Fibroblast of lung (primary cell): ENCODE measurements at places on chromosomes 2 and 18.

GRCh38 chr2:39679805-39680204 lies 14.1 kb downstream of the TMEM178A start:
- no peak for DNase-seq

- no peak for DNase-seq
Measured at GRCh38 chr18:13463526-13464210, 245.1 kb downstream of the LDLRAD4 start.

- DNase-seq: no peak
Measured at GRCh38 chr2:177767768-177768167, 304.8 kb downstream of the PDE11A start.

DNA sequence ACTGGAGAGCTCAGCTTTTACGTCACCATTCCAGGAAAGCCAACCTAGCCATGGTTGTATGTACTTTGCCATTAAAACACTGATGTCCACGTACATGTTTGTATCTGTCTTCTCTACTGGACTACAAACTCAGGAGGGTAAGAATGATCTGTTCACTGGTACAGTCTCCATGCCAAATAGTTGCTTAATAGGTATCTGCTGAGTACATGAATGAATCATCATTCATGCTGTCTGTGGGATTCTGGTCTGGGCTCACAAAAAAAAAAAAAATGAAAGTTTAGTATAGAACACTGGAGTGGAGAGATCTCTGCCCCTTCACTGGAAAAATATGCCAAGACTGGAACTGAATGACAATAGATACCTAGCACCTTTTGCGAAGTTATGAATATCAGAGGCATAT lies 102.6 kb upstream of the ITGA4 start:
- peak; percentile 49 for DNase-seq

DNA sequence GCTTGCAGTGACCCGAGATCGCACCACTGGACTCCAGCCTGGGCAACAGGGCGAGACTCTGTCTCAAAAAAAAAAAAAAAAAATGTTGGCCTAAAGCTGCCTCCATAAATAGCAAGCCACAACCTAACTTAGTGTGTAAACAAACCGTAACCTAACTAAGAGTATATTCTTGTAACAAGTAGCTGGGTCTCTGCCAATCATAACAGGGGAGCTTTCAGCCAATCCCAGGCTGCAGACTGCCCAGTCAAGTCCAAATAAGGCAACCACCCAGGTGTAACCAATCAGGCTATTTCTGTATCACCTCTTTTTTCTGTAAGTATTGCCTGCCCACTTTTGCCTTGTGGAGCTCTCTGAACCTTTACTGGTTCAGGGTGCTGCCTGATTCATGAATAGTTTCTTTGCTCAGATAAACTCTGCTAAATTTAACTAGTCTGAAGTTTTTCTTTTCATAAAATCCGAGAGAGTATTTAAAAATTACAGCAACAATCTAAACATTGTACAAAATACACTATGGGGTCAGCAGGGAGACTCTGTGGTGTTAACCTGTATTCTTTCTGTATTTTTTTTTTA lies 4.5 kb downstream of the PSTPIP2 start:
- peak; percentile 65 for DNase-seq

DNA sequence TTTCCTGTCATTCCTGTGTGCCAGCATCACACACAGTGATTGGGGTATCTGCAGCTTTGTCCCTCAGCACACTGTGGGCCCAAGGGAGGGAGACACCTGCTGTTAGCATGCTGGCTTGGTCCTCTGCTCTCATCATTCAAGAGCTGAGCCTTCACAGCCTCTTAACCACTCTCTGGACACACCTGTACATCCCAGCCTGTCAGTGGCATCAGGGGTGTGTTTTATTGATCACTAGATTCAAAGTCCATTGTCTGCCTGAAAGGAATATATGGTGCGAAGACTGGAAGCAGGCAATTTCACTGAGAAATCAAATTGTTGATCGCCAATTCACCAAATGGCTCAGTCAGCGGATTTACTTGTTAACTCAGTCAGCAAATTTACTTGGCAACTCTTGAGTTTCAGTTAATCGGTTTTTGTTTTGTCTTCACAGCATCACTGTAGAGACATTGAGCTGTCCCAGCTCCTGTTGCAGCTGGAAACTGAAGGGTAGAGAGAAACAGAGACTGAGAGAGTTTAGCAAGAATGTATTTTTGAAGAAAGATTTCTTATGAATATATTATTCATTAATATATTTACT lies 56.3 kb upstream of the TMEM200C start:
- DNase-seq: no peak

DNA sequence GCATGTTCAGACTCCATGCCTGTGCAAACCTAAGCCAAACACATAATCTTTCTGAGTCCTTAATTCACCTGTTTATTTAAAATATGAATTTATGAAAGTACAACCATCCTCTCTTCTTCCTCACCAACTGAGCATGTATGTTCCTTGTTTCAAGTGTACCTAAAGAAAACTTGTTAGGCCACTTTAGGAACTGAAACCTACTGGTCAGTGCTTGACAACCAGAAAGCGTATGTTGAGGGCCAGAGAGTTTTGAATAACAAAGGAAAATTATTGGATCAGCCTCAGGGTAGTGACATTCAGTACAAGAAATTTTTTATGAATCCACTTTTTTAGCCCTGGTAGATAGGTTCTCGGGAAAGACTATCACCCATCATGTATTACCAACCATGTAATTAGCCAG lies 847.6 kb upstream of the CELF4 start:
- no peak for DNase-seq

- peak; percentile 85 for DNase-seq
Measured at GRCh38 chr2:231104115-231104713, 20.6 kb downstream of the HTR2B start.

- DNase-seq: no peak
Measured at GRCh38 chr18:32775628-32776027, 2.8 kb upstream of the KLHL14 start.

DNA sequence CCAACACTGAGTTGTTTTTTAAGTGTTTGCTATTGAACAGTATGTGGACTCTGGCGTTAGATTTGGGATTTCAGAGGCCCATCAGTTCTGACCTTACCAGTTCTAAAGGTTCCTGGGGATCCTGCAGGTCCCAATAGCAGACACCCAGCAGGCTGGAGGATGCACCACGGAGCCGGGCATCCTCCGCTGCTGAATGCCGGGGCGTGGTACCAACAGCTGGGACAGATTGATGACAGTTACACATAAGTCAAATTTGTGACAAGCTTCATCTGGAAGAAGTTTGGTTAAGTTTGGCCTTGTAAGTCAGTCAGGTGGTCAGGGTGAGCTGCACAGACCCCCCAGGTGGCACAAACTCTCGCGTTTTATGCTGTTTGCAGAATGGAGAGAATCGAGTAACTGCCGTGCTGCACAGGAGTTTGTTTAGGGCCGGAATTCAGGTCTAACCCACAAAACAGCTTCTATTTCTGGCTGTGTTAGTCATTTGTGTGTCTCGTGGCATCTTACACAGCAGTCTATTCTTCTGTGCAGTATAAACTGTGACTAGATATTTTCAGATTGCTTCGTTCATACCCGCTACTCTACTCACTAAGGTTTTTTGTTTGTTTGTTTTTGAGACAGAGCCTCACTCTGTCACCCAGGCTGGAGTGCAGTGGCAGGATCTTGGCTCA lies 19.2 kb downstream of the CTDP1 start:
- DNase-seq: peak; percentile 13

GRCh38 chr2:68031542-68032160 lies 31.2 kb downstream of the C1D start:
- DNase-seq: peak; percentile 78

DNA sequence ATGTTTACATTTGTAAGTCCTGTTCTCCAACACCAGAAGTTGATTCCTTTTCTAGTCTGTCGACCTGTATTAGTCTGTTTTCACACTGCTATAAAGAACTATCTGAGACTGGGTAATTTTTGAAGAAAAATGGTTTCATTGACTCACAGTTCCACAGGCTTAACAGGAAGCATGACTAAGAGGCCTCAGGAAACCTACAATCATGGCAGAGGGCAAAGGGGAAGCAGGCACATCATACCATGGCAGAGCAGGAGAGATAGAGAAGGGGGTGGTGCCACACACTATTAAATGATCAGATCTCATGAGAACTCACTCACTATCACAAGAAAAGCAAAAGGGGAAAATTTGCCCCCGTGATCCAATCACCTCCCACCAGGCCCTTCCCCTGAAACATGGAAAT lies 112.8 kb upstream of the MAP3K20 start:
- DNase-seq: peak; percentile 58

- DNase-seq: peak; percentile 40
Measured at GRCh38 chr18:36578871-36579710, 249.7 kb downstream of the TPGS2 start.

DNA sequence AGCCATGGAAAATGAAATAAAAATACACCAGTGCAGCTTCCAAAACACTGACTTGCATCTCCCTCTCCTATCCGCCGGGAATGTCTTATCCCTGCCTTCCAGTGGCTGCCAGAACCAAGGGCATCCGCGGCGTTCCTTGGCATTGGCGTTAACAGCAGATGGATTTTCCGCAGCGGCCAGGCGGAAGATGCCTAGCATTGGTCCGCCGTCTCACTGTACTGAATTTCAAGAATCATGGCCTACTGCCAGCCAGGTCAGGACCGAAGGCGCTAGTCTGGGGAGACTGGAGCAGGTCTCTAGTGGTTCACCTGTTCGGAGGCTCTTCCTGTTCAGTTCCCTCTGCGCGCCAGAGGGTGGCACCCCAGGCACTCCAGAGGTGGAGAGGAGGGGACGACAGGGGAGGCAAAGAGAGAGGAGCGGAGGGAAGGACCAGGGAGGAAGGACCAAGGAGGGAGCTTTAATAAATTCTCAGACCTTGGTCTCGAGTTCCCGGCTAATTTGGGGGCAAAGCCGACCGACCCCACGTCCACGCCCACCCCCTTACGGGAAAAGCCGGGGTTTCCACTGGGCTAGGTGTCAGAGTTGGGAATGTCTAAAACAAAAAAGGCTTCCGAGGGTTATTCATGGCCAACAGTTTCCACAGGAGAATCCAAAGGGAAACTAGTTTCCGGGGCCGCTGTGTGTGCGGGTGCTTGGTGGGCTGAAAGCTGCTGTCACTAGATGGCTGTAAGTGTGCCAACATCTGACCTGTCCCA lies 3.7 kb upstream of the BCL2L11 start:
- DNase-seq: peak; percentile 79

- DNase-seq: no peak
Measured at GRCh38 chr18:4870177-4870773, 326.8 kb downstream of the AKAIN1 start.

DNA sequence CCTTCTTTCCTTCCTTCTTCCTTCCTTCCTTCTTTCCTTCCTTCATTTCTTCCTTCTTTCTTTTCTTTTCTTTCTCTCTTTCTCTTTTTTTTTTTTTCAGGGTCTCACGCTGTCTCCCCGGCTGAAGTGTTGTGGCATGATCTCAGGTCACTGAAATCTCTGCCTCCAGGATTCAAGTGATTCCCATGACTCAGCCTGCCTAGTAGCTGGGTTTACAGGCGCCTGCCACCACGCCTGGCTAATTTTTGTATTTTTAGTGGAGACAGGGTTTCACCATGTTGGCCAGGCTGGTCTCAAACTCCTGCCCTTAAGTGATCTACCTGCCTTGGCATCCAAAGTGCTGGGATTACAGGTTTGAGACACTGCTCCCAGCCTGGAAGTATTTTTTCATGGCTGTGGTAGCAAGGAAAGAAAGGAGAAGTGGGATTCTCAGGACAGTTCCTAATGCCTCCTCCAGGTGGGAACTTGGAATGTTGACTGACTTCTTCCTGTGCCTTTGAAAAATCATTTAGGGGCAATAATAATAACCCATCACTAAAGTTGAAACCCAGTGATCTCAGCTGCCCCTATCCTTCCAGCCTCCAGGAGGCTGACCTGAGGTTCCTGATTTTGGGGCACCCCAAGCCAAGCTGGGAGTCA lies 89.3 kb upstream of the CELF4 start:
- no peak for DNase-seq

GRCh38 chr2:269356-270030 lies 4.7 kb downstream of the ACP1 start:
- no peak for DNase-seq

DNA sequence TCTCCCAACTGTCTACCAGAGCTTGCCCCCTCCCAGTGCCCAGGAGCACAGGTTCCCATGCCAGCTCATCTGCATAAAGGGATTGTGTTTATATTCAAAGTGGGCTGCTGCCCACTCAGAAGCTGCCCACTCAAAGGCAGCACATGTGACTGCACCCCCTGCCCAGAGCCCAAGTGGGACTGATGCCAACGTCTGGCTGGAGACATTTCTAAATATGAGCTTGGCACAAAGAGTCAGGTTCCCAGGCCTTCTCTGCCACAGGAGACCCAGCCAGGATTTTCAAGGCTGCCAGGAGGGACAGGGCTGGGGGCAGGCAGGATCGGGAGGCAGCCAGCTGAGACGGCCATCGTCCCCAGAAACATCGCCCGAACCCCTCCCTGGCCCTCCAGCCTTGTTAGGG lies 67.1 kb downstream of the ZBTB7C start:
- DNase-seq: no peak

- DNase-seq: no peak
Measured at GRCh38 chr2:138640921-138641676, 139.1 kb downstream of the NXPH2 start.

- DNase-seq: no peak
Measured at GRCh38 chr2:240717181-240717641, 25.5 kb downstream of the AQP12A start.

- no peak for DNase-seq
Measured at GRCh38 chr18:51235009-51235789, 37.7 kb upstream of the MEX3C start.

- DNase-seq: no peak
Measured at GRCh38 chr18:56235071-56235470, 403.3 kb downstream of the TXNL1 start.

DNA sequence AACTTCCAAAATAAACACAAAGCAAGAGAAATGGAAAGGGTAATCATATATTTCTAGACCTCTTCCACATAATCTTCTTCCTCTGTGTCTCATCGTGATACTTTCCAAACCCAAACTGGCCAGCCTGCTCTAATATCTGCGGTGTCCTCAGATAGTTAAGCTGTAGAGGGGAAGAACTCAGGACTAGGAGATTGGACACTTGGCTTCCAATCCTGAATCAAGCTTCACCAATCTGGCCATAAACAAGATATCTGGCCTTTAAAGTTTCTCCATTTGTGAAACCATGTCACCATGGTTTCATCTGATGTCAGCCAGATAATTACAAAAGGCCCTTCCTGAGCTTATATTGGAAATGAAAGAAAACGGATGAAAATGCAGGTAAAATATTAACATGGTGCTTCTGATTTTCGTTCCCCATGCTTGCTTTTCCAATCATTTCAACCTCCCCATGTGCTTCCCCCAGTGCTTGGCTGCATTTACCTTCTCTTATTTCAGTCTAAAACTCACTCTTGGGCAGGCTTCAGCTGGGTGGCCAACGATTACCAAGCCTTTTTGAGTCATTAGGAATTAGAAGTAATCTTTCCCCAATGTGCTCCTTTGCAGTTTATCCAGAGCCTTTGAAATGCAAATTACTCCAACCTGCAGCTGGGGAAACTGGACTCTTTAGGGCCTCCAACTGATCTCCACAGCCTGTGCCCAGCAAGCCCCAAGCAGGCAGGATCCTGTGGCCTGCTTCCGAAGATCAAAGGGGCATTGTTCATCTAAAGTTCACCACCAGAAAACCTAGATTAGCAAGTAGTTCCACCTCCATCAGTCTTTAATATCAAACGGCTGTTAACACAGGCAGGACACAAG lies 44.5 kb upstream of the MYCN start:
- DNase-seq: no peak

- no peak for DNase-seq
Measured at GRCh38 chr2:239605976-239606375, 205.2 kb upstream of the HDAC4 start.
